GM04504 (cell line): ENCODE measurements at places on chromosomes 1 and 21.

GRCh38 chr1:204579681-204580080 is 63.5 kb downstream of the MDM4 start:
- no peak for DNase-seq

DNA sequence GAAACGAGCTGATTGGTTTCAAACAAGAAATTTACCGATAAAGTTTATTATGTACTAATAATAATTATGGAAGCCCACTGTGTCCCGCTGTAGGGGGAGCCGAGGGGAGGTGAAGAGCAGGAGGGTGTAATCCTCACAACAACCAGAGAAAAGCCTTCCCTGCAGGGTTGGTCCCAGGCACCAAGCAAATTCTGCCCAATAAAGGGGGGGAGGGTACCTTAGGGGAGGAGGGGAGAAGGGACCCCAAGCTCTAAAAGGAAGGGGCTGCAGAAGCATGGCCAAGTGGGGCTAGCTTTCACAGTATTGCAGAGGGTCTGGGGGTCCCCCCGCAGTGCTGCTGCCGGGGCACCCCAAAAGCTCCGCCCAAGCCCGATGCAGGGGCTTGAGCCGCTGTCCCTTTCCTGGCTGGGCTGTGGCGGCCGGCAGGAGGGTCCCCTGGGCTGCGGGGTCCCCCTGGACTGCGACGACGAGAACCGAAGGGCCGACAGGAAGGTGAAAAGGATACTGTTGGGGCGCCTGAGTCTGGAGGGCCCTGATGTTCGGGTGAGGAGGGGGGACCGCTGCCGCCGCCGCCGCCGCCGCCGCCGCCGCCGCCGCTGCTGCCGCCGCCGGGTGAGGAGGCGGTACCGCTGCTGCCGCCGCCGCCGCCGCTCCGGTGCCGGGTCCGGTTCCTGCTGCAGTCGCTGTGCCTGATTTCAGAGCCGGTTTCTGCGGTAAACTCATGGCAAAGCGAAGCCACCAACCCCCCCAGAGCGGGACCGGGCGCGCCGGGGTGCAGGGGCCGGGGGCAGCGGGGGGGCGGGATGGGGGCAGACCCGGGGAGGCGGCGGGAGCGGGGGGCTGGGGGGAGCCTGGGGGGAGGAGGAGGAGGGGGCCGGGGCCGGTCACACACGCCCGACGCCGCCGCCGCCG is 771 bp downstream of the EIF4G3 start:
- no peak for DNase-seq

GRCh38 chr1:193348091-193348768 is 161.8 kb upstream of the B3GALT2 start:
- no peak for DNase-seq

DNA sequence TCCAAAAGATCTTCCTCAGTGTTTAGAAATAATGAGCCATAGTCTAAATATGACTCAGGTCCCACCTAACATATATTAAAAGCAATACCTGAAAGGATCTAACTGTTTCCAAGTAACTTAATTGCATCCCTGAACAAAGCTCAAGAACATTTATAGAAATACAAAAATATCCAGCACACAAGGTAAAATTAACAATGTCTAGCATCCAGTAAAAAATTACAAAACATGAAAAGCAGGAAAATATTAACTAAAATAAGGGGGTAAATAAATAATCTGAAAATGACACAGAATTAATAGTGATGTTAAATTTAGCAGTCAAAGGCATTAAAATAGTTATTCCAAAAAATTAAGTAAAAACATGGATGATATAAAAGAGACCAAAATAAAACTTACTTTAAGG is 21.3 kb upstream of the VANGL1 start:
- DNase-seq = no peak

GRCh38 chr1:52904927-52905698 is 16.4 kb downstream of the ECHDC2 start:
- no peak for DNase-seq

DNA sequence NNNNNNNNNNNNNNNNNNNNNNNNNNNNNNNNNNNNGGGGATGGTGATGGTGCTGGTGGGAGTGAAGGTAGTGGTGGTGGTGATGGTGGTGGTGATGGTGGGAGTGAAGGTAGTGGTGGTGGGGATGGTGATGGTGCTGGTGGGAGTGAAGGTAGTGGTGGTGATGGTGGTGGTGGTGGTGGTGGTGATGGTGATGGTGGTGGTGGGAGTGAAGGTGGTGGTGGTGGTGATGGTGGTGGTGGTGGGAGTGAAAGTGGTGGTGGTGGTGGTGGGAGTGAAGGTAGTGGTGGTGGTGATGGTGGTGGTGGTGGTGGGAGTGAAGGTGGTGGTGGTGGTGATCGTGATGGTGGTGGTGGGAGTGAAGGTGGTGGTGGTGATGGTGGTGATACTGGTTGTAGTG is 93.6 kb downstream of the CRYAA start:
- DNase-seq = no peak

DNA sequence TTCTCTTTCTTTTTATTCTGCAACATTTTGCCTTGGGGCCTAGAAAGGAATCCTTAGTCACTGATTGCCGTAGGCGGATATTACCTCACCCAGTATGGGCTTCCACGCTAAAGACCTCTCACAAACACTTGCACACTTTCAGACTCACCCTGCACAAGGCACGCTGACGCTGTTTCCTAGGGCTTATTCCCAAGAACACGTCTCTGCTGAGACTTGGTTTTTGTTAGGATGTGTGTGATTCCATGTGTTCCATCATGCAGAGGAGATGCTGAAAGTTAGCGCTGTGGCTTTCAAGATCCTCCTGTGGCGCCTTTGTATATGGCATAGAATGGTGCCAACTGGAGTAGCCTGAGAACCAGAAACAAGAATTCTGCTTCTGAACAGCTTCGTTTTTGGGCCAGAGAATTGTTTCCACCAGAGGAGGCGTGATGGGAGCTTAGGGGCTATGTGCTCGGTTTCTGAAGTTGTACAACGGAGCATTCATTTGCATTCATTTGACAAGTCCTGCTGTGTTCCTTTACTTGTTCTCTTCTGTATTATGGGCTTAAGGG is 297.0 kb downstream of the DISC1 start:
- no peak for DNase-seq

DNA sequence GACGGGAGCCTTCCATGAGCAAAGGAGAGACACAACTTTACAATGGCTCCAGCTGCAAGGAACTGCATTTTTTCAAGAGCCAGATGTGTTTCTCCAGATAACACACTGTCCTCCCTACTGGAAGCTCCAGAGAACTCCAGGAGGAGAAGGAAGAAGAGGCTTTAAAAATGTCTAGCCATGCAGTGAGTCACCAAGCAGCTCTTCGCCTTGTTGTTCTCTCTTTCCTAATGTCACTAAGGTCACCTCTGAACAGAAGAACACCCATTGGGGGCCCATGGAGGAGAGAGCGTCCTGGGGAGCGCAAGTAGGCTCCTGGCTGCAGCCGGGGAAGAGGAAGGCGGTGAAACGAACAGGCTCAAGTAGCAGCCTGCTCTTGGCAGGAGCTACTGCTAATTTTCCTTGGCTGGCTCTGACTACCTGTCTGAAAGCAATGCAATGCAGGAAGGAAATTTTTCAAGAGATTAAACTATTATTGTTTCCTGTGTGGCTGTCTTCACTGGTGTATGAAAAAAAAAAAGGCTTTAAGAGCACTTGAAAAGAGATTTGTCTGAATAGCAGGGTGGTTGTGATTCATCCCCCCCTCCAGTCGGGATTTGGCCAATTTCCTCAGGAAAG is 321.9 kb downstream of the SETD4 start:
- no peak for DNase-seq

DNA sequence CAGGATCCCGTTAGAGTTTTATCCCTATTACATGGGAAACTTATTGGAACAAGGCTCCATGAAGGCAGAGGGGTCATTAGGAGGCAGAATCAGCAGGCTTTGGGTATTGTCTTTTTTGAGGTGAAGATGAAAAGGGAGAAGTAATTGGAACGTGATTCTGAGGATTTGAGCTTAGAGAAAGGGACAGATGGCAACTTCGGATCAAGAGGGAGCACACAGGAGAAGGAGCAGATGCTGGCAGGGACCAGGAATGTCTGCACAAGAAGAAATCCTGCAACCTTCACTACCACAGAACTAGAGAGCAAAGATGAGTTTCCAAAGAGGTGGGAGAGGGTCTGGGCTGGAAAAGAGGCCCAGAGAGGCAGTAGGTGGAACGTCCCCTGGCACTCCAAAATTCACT is 202.8 kb downstream of the RRAGC start:
- no peak for DNase-seq

GRCh38 chr1:227735539-227736285 is 477 bp downstream of the SNAP47 start:
- DNase-seq = no peak

- DNase-seq = no peak
Observed at GRCh38 chr1:1004780-1005697, 5.1 kb upstream of the HES4 start.

DNA sequence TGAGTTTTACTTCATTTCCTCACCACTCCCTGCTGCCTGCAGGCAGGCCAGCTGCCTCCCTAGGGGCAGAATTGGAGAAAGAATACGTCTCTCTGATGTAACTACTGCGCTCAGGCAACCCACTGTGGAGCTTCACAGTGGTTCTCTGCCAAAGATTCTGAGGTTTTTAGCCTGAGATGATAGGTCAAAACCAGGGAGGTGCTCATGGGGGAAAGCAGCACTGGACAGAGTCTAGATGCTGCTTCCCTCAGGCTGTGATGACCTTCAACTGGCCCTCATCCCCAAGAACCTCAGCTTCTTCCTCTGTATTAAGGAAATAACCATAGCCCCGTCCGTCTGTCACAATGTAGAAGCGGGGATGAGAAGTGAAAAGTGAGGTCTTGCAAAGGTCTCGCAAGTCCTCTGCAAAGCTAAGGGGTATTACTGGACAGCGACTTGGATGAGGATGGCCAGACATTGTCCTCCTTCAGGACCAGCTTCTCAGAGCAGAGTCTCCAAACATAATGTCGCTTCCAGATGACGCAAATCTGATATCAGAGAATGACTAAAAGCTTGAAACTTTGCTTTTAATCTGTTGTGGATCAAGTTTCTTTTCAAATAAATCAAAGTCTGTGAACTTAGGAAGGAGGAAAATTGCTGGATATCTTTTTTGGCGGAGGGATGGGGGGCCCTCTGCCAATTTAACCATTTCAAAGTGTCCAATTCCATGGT is 65.9 kb upstream of the ATP5PO start:
- DNase-seq = no peak

- no peak for DNase-seq
Observed at GRCh38 chr1:229434005-229434640, at the start of gene ACTA1. Gene ACTA1 (minus strand): TSS chr1:229434094. CDS start chr1:229433115, 979 bp downstream.
